ENCODE measurements at places on chromosomes 1 and 21. TPM values are rescaled to one million over a fixed set of nuclear protein-coding genes. Genes with fewer than 3 reads are reported as not detected.

GRCh38 chr1:16006552-16007485 is 2.8 kb downstream of the SRARP start:
- H3K36me3 ChIP-seq, result no peaks in the 10 kb centered on the region
- DNase-seq, result no peak
- H3K27me3 ChIP-seq, result no peaks in the 10 kb centered on the region
- H3K4me1 ChIP-seq, result no peaks in the 10 kb centered on the region
- no peak overlapping the region for H3K4me3 ChIP-seq
- no peak overlapping the region for H3K27ac ChIP-seq

- H3K27me3 ChIP-seq, result no peaks in the 10 kb centered on the region
- H3K4me3 ChIP-seq, result peak overlapping the region; percentile 69
- peak overlapping the region; percentile 86 for H3K27ac ChIP-seq
- H3K36me3 ChIP-seq, result no peaks in the 10 kb centered on the region
- H3K4me1 ChIP-seq, result peaks cover 24% of the 10 kb centered on the region
- DNase-seq, result peak; percentile 72
Observed at GRCh38 chr1:48469616-48470480, 2.2 kb downstream of the SPATA6 start.

- H3K4me3 ChIP-seq, result no peak overlapping the region
- no peaks in the 10 kb centered on the region for H3K36me3 ChIP-seq
- H3K4me1 ChIP-seq, result no peaks in the 10 kb centered on the region
- no peak overlapping the region for H3K27ac ChIP-seq
- no peaks in the 10 kb centered on the region for H3K27me3 ChIP-seq
- DNase-seq, result no peak
Observed at GRCh38 chr21:34630536-34631143, 15.7 kb upstream of the RCAN1 start.

- H3K4me1 ChIP-seq, result no peaks in the 10 kb centered on the region
- H3K36me3 ChIP-seq, result no peaks in the 10 kb centered on the region
- no peak overlapping the region for H3K27ac ChIP-seq
- DNase-seq, result no peak
- H3K27me3 ChIP-seq, result no peaks in the 10 kb centered on the region
Observed at GRCh38 chr1:119373465-119373864, 4.9 kb downstream of the HAO2 start.

- H3K27me3 ChIP-seq, result no peaks in the 10 kb centered on the region
- H3K4me1 ChIP-seq, result peaks cover 59% of the 10 kb centered on the region
- no peak overlapping the region for H3K4me3 ChIP-seq
- DNase-seq, result no peak
- H3K36me3 ChIP-seq, result no peaks in the 10 kb centered on the region
- no peak overlapping the region for H3K27ac ChIP-seq
Observed at GRCh38 chr21:26120828-26121227, 49.7 kb downstream of the APP start.

DNA sequence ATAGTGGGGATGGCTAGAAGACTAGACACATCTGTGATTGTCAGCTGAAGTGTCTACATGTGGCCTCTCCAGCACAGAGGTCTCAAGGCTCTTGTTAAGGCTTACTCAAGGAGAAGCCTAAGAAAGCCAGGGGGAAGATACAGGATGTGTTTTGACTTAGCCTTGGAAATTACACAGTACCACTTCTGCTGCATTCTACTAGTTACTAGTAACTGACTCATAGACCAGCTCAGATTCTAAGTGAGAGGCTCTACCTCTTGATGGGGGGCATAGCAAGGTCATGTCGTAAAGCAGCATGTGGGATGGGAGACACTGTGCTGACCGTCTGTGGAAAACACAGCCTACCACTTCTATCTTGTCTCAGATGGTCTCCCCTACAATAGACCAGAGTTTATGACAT is 99.5 kb downstream of the UBE2U start:
- no peak overlapping the region for H3K27ac ChIP-seq
- no peaks in the 10 kb centered on the region for H3K27me3 ChIP-seq

DNA sequence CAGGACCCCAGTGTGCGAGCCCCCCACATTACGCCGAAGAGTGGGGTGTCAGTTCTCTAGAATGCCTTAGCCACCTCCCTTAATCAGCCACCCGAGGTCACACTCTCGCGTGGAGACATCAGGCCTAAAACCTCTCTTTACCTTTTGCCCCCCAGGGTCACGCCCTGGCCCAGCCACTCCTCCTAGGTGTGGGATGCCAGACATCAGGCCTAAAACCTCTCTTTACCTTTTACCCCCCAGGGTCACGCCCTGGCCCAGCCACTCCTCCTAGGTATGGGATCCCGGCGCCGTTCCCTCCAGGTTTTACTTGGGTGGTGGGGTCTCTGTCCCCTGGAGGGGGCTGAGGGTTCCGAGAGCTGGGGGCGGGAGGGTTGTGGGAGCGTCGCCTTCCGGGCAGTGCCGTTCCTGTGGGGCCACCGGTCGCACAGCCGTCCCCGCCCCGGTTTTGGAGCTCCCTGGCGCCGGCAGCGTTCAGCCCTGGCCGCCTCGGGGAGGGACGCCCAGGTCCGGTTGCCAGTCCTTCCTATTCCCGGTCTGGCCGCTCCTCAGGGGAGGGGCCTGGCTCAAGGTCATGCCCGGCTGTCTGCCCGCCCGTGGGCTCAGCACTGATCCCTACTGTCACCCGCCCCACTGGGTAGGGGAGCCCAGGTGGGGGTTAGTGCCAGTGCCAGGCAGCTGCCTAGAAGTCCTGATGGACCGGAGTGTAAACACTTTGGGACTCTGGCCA is 882 bp downstream of the VPS13D start:
- no peaks in the 10 kb centered on the region for H3K27me3 ChIP-seq
- H3K4me1 ChIP-seq, result peaks cover 18% of the 10 kb centered on the region
- H3K36me3 ChIP-seq, result peaks cover 11% of the 10 kb centered on the region
- peak overlapping the region; percentile 94 for H3K4me3 ChIP-seq

GRCh38 chr1:16967095-16967575 is 13.3 kb downstream of the MFAP2 start:
- H3K4me1 ChIP-seq, result peaks cover 13% of the 10 kb centered on the region
- H3K27ac ChIP-seq, result peak overlapping the region; percentile 22
- peak; percentile 84 for DNase-seq

- peak; percentile 57 for DNase-seq
- H3K36me3 ChIP-seq, result no peaks in the 10 kb centered on the region
- peaks cover 12% of the 10 kb centered on the region for H3K4me1 ChIP-seq
- no peak within 1 kb of the TSS for H3K27ac ChIP-seq
Observed at GRCh38 chr1:99264201-99265021, at the start of gene PLPPR4. TSS of gene PLPPR4 (plus strand) at chr1:99264492. CDS start at chr1:99264594, 102 bp downstream.

DNA sequence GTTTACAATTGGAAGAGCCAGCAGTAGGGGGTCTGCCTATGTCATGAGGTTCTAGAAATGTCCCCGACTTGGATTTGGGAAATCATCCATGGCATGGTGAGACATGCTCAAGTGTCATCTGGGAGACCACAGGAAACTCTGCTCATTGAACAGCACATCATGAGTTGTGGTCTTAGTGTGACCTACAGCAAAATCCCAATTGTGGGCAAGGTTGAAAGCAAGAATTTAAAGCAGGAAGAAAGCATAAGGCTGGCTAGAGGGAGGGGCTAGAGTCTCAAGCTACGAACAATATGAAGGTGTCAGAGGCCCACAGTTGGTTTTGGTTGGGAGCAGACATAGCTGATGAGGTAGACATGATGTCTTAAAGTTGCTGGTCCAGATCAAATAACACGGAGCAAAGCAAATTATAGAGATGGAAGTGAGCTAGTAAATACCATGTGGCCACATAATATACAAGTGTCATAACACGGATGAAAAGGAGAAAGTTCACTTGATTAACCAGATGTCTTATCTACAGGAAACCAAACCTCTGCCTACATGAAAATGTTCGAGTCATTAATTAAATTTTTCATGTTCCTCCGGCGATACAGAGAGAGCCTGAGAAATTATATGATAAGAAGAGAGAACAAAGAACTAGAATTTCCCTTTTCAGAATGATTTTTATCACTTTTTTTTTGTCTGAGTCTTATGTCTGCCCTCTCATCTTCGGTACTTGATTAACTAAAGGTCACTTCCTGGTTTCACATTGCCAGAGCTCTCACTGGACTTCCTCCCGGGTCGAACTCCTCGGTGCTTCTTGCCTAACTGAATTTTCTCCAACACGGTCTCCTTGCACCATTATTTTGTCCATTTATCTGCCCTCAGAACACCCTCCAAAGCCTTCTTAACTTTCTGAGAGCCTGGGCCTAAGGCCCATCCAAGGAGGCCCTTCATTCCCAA is 67.5 kb upstream of the DUSP10 start:
- no peaks in the 10 kb centered on the region for H3K36me3 ChIP-seq
- no peak overlapping the region for H3K4me3 ChIP-seq
- H3K27me3 ChIP-seq, result no peaks in the 10 kb centered on the region
- no peaks in the 10 kb centered on the region for H3K4me1 ChIP-seq

Gene FCMR
- 3.1 TPM for total RNA-seq

Gene KRTCAP2
- total RNA-seq, result 147 TPM

Gene RGS13
- not detected for total RNA-seq

Gene TOMM20
- total RNA-seq, result 98.1 TPM

Gene DYNLT5
- 7.3 TPM for total RNA-seq

Gene SPRR1B
- not detected for total RNA-seq

Gene FAM177B
- total RNA-seq, result not detected
